Naive thymus-derived CD8-positive, alpha-beta T cell (primary cell): ENCODE measurements at places on chromosomes 4 and X. TPM values are rescaled to one million over a fixed set of nuclear protein-coding genes. Genes with fewer than 3 reads are reported as not detected.

Gene PPARGC1A
- total RNA-seq, result not detected

Gene FGF13
- total RNA-seq, result not detected

Gene NRK
- not detected for total RNA-seq

Gene LDOC1
- total RNA-seq, result 7.0 TPM

Gene DCLK2
- total RNA-seq, result not detected

Gene MAGED4
- total RNA-seq, result 1.5 TPM
